ENCODE measurements at places on chromosomes 5 and 9.

DNA sequence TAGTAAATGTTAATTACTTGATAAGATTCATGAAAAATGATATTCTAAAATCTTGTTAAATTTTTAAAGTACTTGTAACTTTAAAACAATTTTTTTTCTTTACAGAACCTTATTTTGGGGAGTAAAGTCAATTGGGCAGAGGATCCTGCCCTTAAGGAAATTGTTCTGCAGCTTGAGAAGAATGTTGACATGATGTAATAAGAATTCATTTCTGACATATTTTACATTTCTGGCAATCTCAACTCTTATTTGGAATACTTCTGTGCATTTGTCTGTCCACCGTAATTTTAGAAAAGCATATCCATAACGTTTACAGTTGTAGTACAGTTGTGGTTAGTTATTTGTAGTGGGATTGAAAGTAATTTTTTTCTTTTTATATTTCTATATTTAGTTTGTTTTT lies 20.2 kb downstream of the CENPH start:
- DNase-seq = no peak

DNA sequence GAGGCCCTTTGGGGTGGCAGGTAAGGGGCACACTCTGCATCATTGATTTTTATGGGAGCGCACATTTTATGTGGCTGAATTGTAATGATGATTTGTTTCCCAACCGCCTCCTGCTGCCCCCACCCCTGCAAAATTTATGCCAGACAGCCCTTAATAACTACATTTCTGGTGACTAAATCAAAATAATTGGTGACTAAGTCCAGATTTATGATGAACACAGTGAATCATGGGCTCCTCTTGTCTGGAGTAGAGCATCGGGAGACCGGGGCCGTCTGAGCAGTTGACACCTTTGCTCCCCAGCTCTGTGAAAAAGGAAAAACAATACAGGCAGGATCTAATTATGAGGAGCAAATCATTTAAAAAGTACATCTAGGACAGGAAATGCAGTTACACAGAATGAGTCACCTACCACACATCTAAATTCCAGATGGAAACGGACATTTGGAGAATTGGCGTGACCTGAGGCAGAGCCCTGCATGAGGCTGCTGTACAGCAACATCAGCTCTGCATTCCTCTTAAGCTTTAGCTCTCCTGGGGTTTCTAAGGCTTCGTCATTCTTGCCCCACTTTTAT lies 58.9 kb downstream of the DOCK2 start:
- no peak for DNase-seq

- no peak for DNase-seq
Measured at GRCh38 chr5:60483050-60483449, 216.9 kb downstream of the DEPDC1B start.

DNA sequence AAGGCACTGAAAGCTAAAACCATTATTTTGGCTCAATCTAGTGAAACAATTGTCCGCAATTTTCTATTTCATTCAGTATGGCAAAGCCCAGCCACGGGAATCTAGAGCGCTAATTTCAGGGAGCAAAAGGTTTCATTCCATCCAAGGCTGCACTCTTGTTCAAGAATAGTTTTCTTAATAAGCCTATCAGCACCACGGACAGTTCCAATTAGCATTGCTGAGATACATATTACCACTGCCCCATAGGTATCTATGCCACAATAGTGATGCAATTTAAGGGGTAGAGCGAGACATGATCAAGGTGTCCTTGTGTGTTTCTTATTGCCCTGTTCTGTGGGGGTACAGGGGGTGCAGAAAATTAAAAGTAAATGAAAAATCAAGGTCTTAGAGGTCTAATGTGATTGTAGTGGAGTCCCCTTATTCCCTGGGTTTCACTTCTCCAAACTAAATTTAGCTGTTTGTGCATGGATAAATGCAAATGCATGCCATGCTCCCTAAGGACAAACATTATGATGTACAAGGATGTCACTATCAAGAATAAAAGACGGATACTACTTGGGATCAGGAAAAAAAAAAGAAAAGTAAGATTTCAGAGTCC lies 45.5 kb downstream of the SPOCK1 start:
- DNase-seq = no peak

- DNase-seq = no peak
Measured at GRCh38 chr5:108206707-108207106, 175.2 kb downstream of the FBXL17 start.

GRCh38 chr9:111601237-111602018 lies 2.0 kb upstream of the PTGR1 start:
- no peak for DNase-seq

All from SK-N-DZ (cell line).